CD4-positive, alpha-beta T cell (primary cell): ENCODE measurements at places on chromosomes 6 and 20. TPM values are rescaled to one million over a fixed set of nuclear protein-coding genes. Genes with fewer than 3 reads are reported as not detected.

The CYP39A1 gene
- total RNA-seq: not detected

The AGPAT1 gene
- total RNA-seq: 13.3 TPM

DNA sequence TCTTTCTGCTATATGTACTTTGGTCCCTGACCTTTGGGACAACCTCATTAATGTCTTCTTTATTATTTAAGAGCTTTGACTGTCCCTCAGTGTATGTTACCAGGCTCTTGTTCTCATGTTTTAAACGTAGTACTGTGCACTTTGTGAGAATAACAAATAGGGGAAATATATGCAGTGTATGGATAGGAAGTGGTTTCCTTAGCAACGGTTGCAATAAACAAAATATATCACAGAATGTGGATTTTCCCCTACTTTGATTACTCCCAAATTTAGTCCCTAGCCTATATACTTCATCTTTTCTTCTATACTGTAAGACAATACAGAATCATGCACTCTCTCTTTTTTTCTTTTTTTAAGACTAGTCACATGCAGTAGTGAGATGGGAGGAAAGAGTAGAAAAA is 123.8 kb upstream of the AKIRIN2 start:
- DNase-seq: peak; percentile 70
- peak overlapping the region; percentile 10 for H3K27ac ChIP-seq
- H3K4me3 ChIP-seq: no peak overlapping the region

DNA sequence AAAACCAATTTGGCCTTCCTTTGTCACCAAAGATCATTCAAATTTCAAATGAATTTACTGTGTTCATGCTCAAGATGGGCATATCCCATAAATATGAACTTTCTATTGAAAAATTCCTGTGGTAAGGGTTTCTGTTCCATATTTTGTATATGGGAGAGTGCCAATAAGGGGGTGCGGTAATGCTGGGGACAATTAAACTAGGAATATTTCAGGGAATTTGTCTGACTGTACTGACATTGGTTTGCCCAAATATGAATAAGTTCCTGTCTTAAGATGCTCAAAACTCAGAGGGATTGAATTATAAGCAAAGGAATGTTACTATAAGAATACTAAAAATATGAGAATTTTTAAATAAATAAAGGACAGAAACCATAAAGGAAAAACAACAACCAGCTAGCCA is 553.0 kb upstream of the MARCKS start:
- no peak overlapping the region for H3K4me3 ChIP-seq
- no peaks in the 10 kb centered on the region for H3K36me3 ChIP-seq
- DNase-seq: no peak

DNA sequence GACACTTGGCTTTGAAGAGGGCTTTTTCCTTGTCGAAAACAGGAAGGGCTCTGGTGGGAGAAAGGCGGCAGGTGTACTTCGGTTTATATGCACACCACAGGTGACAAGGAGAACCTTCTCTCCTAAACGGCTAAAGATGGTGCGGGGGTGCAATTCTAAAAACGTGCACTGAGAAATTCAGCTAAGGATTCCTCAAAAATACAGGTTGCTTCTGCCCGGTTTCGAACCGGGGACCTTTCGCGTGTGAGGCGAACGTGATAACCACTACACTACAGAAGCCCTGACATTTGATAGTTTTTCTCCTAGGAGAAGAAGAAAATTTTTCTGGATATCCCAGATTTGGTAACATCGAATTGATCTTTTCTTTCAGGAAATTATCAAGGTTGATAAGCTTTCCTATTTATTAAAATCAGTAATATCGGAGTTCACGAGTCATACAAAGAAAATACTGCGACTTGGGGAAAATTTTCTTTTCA is 32.0 kb downstream of the POM121L2 start:
- DNase-seq: peak; percentile 22
- no peaks in the 10 kb centered on the region for H3K36me3 ChIP-seq
- peaks cover 87% of the 10 kb centered on the region for H3K27me3 ChIP-seq
- no peak overlapping the region for H3K4me3 ChIP-seq
- H3K27ac ChIP-seq: no peak overlapping the region
